ENCODE measurements at places on chromosomes 5 and 9.

DNA sequence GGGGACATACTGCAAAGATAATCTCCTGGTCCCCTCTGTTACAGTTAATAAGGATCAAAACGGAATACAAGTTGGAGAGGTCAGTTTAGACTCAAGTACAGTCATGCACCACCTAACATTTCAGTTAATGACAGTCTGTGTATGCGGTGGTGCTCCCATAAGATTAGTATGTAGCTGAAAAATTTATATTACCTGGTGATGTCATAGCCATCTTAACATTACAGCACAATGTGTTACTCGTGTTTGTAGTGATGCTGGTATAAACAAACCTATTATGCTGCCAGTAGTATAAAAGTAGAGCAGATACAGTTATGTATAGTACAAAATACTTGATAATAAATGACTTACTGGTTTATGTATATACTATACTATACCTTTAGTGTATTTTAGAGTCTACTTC, 207.9 kb downstream of the GDNF start:
- DNase-seq, result no peak

DNA sequence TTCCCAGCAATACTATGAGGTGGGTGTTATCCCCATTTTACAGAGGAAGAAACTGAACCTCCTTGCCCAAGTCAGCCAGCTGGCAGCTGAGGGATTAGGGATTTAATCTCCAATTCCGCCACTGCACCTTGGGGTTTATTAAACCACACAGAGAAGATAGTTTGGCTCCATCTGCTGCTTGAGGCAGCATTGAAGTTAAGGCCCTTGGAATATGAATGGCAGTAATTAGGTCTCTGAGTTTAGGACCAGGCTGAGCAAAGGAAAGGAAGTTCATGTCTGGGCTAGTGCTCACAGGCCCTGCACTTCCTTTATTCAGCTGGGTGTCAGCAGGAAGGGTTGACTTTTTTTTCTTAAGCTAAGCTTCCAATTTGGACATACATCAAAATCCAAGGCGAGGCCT, 86.9 kb upstream of the GDNF start:
- no peak for DNase-seq

- DNase-seq, result no peak
These were observed 134.6 kb downstream of the OLFM1 start for GRCh38 chr9:135221951-135222631.

DNA sequence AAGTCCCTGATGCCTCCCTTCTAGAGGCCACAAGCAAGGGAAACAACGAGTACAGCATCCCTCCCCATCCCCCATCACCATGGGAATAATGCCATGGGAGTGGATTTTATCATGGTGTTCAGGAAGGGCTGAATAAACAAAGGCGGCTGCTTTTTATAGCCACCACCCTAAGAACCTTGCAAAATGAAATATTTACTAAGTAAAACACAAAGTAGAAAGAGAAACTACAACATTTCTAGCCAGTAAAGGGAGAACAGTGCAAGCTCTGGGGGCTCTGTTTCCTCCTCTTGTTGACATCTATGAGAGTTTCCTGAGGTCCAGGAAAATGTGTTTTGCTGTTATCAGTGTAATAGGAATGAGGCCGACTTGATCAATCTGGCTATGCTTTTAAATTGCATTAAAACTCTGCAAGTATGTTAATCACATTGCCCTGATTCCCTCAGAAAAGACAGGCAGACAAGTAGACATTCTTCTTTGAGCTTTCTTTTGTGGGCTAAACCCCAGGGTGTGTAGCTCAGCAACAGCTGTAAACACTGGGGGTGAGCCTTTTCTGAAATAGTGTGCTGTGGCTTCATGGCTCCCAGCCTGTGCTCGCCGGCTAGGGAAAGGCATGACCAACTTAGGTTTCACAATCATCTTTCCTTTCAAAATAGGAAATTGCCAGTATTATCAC, 31.1 kb downstream of the SV2C start:
- DNase-seq, result no peak

DNA sequence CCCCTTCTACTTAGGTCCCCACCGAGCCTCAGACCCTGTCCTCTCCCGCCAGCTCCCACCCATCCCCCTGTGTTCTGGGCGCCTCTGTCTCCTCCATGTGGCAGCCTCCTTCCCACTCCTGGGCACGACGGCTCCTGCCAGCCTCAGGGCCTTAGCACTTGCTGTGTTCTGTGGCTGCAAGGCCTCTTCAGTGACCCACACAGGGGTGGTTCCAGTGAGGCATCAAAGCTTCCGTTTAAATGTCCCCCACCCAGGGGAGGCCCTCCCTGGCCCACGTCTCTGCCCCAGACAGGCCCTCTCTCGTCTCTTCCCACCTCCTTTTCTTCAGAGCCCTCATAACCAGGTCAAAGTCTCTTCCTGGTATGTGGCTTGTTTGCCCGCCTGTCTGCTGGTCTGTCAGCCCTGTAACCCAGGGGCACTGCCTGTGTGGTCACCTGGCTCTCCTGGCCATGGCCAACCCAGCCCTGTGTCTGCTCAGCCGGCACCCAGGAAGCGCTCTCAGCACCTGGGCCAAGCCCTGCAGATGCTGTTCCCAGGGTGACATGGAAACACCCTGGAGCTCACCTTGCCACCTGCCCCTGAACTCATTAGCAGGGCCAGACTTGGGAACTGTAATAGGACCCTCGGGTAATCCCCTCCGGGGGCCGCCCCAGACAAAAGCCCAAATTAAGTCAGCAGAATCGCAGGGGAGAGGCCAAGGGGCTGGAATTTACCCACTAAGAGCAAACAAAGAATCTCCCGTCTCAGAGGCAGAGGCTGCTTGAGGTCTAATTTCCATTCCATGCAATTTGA, 33.7 kb downstream of the LHX3 start:
- no peak for DNase-seq

- no peak for DNase-seq
These were observed 34.9 kb downstream of the ZNF354A start for GRCh38 chr5:178695556-178695955.
